ENCODE measurements at places on chromosomes 16 and 17. TPM values are rescaled to one million over a fixed set of nuclear protein-coding genes. Genes with fewer than 3 reads are reported as not detected.

DNA sequence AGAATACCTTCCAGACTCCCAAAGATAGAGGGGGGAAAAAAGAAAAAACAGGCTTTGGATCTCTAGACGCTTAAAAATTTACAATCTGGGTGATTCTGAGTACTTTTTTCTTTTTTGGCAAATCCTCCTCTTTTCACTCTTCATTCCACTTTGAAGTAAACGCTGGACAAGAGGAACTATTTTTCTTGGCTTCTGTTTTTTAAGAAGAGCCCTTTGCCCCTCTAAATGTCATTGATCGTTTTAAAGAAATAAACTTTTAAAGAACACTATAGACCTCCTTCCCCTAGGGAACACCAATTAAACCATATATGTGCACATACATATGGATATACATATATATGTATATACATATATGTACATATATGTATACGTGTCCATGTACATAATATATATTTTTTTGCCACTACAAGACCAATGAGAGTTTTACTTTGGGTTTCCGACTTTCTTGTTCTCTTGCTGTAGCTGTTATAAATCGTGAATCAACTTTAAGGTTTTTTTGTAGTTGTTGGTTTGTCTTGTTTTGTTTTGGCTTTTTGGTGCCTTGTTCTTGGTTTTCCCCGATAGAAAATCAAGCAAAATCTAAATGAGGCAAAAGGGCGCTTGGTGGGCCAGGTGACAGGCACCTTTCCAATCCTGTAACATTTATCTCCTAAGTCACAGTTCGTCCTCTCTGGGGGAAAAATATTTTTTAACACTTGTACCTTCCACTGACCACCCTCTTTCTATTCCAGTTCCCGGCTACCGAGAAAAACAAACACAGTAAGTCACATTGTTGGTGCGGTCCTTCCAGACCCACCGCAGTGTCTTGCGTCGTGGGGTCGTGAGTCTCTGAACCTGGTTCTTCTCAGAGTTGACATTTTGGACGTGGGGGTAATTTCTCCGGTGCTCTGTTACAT, 4.4 kb downstream of the FOXF1 start:
- no peak for DNase-seq

- DNase-seq = no peak
Observed at GRCh38 chr16:61891460-61891859, 144.8 kb downstream of the CDH8 start.

GRCh38 chr17:44981221-44981968, 13.3 kb upstream of the C1QL1 start:
- no peak for DNase-seq

Gene TMEM235
- polyA plus RNA-seq = not detected

- no peak for DNase-seq
Observed at GRCh38 chr17:8386841-8387240, 3.8 kb upstream of the RPL26 start.

DNA sequence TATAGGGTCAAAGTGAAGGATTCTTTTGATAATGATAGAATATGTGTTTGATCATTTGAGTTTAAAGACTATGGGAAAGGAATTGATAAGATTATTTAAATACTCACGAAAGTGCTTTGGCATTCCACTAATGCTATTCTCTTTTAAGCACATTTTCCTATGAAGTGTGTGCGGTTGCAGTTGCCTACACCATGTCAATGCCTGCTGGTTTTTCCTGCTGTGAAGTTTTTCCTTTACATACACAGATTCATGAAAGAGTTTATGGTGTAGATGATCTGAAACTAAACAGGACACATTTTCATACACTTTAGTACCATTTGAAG, 78.7 kb downstream of the VMP1 start:
- no peak for DNase-seq

GRCh38 chr16:80973991-80974390, 32.7 kb downstream of the CMC2 start:
- no peak for DNase-seq

Gene KCNH6
- polyA plus RNA-seq = not detected

Gene PDIA2
- polyA plus RNA-seq = 0.19 TPM

- DNase-seq = no peak
Observed at GRCh38 chr17:6079155-6079888, 9.1 kb downstream of the WSCD1 start.

GRCh38 chr17:43011728-43012472, 5.3 kb downstream of the IFI35 start:
- no peak for DNase-seq

- DNase-seq = no peak
Observed at GRCh38 chr17:61570118-61570517, 20.9 kb downstream of the NACA2 start.

- no peak for DNase-seq
Observed at GRCh38 chr17:39927929-39928857, 661 bp downstream of the LRRC3C start.

- no peak for DNase-seq
Observed at GRCh38 chr16:50247906-50248608, 18.3 kb upstream of the ADCY7 start.

DNA sequence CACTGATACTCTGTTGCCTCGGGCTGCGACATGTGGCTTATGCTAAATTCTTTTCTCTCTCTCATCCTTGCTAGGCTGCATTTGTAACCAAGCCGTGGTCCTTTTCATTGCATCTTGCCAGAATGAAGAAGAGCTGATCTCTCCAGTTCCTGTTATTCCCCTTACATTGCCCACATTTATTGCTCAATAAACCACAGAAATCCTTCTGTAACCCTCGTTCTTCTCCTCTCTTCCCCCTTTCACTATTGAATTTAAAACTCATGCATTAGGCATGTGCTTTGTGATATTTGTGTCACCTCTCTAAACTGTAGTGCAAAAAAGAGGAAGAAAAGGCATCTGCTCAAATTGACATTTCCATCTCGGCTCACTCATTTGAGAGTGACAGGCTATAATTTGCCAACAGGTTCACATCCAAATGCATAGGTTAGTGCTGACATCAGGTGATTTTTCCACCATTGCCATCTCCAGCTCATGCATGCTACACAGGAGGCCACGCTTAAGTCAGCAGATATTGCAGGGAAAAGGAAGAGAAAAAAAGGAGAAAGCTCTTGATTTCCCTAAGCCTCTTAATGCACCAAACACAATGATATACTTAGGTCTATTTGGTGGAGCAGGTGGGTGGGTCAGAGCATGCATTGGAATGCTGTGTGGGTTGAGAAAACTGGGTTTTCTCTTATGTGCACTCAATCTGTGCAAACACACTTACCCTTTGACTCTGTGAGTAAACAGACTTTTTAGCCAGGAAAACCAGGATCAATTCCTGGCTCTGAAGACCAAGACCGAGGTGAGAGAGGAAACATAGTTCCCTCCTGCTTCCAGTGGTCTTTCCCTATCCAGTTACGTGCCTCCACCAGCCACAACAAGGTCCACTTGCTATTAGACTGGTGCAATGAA, 642.7 kb downstream of the HS3ST4 start:
- DNase-seq = no peak

- DNase-seq = no peak
Observed at GRCh38 chr16:69905171-69905555, 46.0 kb upstream of the CLEC18A start.

DNA sequence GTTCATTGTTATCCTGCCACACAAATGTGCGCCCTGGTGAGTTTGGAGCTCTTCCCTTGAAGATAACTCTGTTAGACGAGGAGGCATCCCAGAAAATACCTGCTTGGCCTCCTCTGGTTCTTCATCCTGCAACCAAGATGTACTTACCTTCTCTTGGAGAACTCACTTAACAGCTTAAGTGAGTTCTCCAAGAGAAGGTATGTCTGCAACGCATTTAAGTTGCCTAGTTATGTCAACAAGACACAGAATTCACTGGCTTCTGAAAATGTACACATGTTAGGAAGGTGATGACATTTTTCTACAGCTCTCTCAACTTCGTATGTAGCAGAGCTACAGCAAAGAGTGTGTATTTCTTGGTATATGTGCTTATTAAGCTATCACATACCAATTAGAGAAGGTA, 78.6 kb upstream of the NOG start:
- DNase-seq = no peak

- DNase-seq = no peak
Observed at GRCh38 chr16:61871837-61872777, 164.1 kb downstream of the CDH8 start.

- DNase-seq = no peak
Observed at GRCh38 chr16:21070564-21070963, 80.1 kb downstream of the DNAH3 start.

- DNase-seq = no peak
Observed at GRCh38 chr17:81807839-81808238, 3.9 kb downstream of the GCGR start.

GRCh38 chr17:67974185-67974584, 22.1 kb downstream of the C17orf58 start:
- no peak for DNase-seq

DNA sequence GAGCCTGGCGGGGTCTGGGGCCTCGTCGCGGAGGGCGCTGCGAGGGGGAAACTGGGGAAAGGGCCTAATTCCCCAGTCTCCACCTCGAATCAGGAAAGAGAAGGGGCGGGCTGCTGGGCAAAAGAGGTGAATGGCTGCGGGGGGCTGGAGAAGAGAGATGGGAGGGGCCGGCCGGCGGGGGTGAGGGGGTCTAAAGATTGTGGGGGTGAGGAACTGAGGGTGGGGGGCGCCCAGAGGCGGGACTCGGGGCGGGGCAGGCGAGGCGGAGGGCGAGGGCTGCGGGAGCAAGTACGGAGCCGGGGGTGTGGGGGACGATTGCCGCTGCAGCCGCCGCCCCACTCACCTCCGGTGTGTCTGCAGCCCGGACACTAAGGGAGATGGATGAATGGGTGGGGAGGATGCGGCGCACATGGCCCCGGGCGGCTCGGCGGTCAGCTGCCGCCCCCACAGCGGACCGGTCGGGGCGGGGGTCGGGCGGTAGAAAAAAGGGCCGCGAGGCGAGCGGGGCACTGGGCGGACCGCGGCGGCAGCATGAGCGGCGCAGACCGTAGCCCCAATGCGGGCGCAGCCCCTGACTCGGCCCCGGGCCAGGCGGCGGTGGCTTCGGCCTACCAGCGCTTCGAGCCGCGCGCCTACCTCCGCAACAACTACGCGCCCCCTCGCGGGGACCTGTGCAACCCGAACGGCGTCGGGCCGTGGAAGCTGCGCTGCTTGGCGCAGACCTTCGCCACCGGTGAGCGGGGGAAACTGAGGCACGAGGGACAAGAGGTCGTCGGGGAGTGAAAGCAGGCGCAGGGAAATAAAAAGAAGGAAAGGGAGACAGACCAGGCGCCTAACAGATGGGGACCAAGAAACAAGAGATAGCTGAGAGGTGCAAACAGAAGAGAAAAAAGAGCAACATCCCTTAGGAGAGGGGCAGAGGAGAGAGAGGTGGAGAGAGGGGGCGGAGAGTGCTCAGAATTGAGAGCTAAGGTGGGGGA, at the start of gene PNMT:
PNMT (plus strand) TSS at position 509 of the 980 bp plus-strand sequence; CDS start at position 532, 23 bp downstream.
- DNase-seq = no peak

DNA sequence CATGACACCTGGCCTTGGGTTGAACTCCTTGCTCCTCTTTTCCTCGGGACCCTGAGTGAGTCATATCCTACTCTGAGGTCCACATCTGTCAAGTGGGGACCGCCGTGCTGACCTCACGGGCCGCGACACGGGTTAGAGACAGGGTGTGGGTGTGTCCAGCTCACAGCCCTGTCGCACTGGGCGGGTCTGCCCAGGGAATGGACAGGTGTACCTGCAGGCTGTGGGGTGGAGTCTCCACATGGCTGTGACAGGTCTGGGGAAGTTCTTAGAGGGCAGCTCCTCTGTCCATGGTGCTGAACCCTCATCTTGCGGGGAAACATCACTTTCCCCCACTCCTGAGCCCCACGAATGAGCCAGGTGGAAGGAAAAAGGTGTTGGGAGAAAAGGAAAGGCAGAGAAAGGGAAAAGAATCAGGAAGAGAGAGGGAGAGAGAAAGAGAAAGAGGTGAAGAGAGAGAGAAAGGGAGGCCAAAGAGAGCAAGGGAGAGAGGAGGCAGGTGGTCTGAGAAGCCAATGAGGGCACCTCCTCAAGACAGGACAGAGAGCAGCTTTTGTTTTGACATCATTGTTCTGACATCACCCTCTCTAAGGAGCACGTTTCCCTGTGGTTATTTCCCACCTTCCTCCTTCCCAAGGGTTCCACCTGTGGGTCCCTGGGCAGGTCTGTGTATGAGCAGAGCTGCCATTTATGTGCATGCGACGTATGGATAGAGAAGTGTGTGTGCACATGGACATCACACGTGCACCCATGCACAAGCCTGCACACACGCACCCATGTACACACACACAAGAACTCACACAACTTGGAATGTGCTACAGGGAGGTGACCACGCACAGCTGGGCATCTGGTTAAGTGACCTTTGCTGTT, 32.6 kb upstream of the CBFA2T3 start:
- no peak for DNase-seq

DNA sequence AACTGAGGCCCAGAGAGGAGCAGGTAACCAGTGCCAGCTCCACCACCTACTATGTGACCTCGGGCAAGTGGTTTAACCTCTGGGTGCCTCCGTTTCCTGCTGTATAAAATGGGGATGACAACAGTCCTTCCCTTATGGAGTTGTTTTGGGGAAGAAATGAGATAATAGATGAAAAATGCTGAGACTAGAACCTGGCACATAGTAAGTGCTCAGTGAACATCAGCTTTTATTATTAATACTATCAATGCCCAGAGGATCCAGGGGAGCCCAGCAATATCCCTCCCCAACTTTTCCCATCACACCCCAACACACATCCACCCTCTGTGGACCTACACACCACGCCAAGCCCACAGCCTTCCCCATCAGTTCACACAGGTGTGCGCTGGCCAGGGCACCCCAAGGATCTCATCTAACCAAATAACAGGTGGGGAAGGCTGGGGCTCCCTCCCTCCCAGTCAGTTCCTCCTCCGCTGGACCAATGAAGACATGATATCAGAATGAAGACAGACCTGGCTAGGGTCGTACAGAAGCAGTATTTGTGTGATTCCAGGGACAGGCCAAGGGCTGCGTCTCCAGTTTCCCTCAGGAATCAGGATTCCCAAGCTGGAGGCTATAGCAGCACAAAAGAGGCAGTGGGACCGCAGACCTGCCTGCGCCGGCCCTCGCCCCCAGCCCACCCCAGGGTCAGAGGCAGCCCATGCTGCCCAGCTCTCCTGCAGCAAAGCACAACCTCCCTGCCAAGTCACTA, 1.8 kb downstream of the ATP2A3 start:
- no peak for DNase-seq

DNA sequence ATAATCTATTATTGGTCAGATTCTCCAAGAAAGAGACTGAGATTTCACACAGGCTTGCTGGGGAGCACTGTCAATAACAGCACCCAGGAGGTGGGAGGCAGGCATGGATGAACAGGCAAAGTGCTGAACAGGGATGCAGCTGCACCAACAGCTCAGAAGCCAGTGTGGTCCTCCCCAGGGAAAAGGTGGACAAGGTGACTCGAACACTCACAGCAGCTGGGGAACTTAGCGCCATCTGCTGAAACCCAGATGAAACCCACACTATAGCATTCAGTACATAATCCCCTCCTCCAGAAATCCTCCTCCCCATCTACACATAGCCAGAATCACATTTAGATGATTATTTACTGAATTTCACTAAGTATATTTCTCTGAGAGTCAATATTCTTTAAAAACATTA, 255.2 kb upstream of the WSB1 start:
- DNase-seq = no peak

- no peak for DNase-seq
Observed at GRCh38 chr17:412211-413015, 59.8 kb upstream of the RPH3AL start.

Gene ANKRD40CL
- not detected for polyA plus RNA-seq

- DNase-seq = no peak
Observed at GRCh38 chr17:77400445-77400870, 259.7 kb downstream of the SEC14L1 start.
